ENCODE measurements at places on chromosomes 12 and 14.

DNA sequence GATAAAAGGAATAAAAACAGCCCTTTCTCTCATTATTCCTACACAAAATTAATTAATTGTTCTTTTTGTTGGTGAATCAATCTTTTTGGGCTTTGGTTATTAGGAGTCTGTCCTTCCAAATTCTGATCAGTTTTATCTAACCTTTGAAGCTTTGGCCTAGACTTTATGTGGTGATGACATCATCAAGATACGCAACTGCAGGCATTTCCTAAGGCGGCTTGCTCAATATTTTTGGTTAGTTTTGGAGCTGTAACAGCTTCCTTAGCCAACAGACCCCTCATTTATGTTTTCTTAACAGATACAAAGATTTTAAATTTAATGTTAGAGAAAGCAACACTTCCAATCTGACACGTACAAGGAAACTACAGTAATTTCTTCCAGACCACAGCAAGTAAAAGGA is 87.8 kb upstream of the PDE3A start:
- no peak for DNase-seq

DNA sequence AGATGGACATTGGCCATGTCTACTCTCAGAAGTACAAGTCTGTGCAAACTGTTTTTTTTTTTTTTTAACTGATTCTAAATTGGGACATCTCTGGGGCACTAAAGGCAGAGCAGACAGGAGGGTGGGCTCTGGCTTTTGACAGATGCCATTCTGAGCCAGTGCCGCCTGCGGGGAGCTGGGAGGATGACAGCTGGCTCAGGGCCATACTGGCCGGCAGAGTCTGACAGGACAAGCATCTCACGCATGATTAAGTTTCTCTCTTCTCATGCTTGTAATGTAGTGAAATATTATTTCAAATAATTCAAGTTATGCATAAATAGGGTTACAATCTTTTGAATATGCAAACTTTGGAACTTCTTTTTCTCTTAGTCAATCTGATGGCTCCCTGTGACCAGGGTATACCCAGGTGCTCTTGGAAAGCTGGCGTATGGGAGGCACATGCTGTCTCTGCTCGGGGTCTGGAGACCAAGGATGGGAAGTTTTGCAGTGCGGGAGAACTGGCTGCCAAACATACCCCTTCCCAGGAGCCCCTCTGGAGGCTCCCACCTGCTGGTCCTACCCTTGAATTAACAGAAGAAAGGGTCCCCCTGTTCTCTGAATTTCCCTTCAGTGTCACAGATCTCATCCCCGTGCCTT is 7.6 kb downstream of the CDCA4 start:
- DNase-seq: no peak

- no peak for DNase-seq
These were observed 91.7 kb downstream of the TMX1 start for GRCh38 chr14:51331486-51332367.

- no peak for DNase-seq
These were observed 143.5 kb upstream of the FKBP4 start for GRCh38 chr12:2651068-2651965.

DNA sequence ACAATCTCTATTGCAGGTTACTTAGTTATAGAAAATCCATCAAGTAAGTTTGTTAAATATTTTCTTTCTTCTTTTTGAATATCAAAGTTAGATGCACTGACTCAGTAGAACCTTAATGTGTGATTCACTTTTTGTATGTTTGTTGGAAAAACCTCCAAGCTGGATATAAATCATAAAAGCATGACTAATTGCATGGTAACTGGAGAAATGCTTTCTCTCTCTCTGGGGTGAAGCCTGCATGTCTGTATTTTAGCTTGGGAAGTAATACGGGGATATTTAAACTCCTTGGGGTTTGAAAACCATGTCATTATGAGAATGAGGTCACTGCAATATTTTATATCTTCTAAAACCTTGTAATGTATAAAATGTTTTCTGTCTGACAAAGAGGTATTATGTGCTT is 58.6 kb upstream of the MYF6 start:
- DNase-seq: no peak

DNA sequence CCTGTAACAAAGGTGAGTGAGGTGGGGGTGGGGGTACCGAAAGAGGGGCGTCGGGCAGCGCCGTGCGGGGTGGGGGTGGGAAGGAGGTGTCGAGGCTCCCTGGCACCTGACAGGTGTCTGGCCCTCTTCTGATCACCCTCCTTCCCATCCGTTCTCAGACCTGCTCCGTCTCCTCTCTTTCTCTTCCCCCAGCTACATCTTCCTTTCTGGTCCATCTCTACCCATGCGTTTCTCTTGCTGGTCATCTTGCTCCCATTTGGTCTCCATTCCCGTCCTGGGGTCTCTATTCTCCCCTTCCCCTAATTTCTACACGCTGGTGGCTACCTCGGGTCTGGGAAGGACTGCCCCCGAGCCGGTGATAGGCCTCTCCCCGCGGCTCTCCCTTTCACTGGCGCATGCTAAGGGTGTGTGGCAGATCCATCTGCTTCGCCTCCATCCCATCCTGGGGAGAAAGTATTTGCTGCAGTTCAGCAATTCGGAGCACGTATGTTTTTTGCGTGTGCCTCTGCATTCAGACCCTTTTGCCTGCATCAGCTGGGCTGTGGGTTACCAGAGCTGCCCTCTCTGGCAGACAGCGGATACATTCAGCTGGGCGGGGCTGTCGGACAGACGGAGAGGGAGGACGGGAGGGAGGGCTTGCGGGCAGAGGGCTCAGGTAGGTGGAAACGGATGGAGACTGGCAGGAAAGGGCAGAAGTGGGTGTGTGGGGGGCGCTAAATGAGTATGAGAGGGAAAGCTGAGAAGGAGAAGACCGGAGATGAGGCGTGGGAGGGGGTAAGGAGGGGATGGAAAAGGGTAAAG is 730 bp downstream of the CLSTN3 start:
- DNase-seq: no peak

GRCh38 chr14:64725879-64726584 is 21.8 kb downstream of the PLEKHG3 start:
- DNase-seq: no peak

DNA sequence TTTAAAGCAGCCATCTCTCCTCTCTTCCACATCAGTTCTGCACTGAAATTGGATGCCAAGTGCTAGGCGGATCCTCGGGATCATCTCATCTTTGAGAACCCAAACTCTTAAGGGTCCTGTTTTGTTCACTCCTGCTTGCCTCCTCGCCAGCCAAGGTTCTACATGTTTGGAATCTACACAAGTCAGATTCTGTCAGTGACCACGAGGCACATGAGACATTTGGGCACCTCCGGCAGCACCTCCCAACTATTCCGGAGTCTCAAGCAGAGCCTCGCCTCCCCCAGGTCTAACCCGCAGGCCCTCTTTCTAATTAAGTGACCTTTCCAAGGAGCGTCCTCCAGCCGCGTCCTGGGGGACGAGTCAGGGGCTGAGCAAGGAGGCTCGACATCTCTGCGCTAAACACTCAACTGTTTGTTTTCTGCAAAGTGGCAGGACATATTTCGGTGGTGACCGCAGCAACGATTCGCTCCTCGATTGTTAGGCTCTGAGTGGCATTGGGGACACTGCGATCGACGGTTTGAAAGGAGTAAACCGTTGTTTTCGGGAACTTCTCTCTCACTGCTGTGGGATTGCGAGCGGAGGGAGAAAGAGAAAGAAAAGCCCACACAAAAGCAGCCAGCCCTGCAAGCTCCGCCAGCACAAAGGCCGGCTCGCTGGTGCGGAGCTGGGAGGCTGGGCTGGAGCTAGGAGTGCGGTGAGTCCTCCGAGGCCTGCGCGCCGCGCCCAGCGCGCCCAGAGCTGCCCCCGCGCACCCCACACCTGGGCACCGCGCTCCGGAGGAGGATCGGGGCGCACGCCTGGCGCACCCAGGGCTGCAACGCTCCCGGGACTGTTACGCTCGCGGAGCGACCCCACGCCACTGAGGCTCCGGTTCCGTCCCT is 640 bp downstream of the ARMH4 start:
- no peak for DNase-seq

DNA sequence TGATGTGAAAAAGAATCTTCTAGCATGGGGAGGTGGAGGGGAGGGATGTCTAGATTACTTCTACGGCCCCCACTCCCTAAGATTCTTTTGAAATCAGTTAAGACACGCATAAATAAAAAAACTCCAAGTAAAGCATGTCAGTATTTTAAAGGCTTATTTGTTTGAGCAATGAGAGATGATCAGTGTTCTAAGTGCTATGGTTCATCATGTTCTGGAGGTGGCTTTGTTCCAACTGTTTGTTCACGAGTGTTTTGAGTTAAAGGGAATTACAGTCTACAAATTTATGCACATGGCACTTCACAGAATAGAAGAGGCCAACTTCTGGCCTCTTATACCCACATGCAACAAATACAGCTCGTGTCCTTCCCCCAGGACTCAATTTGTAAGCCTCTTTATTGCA is 394.9 kb downstream of the RAD51B start:
- DNase-seq: no peak

GRCh38 chr14:36655963-36656686 is 5.5 kb upstream of the PAX9 start:
- no peak for DNase-seq

GRCh38 chr12:22919883-22920282 is 294.9 kb downstream of the ETNK1 start:
- DNase-seq: no peak

Measured in central memory CD8-positive, alpha-beta T cell (primary cell).